ENCODE measurements at places on chromosomes 12 and 14.

- DNase-seq = no peak
Measured at GRCh38 chr12:108896336-108896735, 16.4 kb downstream of the DAO start.

DNA sequence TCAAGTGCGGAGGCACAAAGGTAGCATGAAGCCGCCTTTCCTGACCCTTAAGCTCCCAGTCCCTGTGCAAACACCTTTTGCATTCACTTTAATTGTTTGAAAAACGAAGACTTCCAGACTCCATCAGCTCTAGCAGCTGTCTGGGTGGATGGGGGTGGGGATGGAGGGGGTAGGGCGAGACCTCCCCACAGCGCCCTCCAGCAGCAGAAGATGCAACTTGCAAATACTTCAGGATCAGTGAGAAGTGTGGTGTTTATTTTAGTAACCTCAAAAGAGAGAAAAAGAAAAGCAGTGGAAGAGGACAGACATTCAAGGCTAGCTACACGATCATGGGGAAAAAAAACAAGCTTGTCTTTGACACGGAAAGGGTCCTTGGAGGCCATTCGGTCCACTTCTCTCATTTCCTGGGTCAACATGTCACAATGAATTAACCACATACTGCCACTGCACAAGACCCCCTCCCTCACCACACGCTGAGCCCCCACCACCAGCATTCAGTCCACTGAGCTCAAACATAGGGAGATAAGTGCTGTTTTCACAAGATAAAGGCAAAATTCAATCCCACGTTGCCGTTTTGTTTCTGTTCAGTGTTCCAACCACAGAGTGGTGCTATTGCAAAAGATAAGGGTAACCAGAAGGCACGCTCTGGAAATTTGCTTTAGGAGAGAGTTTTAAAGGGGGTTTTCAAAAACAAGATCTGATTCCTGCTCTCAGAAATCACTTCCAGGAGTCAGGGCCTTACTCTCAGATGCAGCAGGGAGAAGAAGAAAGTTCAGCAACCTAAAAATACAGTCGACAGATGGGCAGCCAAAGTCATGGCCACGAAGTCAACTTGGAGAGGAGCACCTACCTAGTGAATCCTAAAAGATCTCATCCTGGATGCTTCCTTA lies 3.3 kb upstream of the NTF3 start:
- no peak for DNase-seq

DNA sequence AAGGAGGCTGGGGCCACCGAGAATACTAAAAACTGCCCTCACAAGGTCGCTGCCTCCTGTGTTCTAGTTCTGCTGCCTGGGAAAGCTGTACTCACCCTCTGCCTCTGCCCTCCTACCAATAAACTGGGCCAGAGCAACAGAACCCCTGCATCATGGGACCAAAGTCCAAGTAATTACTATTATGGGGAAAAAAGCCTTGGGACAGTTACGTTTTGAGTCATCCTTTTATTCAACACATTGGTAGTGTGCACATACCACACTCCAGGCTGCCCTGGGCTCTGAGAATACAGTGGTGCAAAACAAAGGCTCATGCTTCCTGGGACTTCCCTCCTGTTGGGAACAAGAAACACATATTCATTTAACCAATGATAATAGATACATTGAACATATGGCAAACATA lies 49.0 kb downstream of the CACNA1C start:
- DNase-seq = no peak

GRCh38 chr12:5177731-5178130 lies 134.1 kb downstream of the KCNA5 start:
- DNase-seq = no peak

DNA sequence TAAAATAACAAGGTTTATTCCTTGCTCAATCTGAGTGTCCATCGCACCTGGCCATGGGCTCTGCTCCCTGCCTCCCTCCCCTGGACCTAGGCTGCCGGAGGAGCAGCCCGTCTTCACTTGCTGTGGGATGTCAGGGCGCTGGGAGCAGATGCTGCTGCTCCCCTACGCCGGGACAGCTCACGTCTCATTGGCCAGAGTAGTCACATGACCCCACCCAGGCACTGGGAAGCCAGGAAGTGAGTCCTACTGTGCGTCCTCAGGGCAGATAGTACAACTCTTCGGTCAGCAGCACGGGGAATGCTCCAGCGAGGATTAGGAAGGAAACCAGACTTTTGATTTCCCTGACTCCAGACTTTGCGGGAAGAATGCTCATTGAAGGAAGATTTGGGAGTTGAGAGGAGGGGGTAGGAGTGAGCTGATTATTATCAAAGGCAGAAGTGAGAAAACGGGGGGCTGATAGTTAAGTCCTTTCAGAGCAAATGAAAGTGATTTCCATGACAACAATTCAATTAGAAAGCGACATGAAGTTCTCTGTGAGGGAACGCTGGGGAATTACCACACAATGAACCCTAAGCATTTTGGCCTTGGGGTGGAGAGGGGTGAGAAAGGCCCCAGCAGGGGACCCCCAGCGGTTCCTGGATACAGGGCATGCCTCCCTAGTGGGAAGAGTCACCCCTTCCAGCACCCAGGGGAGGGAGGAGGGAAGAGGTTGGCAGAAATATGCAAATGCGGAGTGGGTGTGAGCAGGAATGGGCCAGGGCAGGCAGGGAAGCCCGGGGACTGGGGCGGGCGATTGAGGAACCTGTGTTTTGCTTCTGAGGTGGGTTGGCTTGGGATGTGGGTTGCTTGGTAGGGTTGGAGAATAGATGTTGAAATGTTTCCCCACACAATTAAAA lies 215.5 kb downstream of the AACS start:
- no peak for DNase-seq

GRCh38 chr14:70027785-70028428 lies 148.7 kb downstream of the SMOC1 start:
- peak; percentile 32 for DNase-seq

- DNase-seq = peak; percentile 33
Measured at GRCh38 chr14:44989497-44990440, 27.8 kb downstream of the TOGARAM1 start.
